ENCODE measurements at places on chromosomes 6 and 20.
A peak's percentile ranks its signal among the peaks of the same experiment; 100 is the strongest.

GRCh38 chr20:49303065-49303552, 25.3 kb upstream of the ZNFX1 start:
- DNase-seq = no peak

DNA sequence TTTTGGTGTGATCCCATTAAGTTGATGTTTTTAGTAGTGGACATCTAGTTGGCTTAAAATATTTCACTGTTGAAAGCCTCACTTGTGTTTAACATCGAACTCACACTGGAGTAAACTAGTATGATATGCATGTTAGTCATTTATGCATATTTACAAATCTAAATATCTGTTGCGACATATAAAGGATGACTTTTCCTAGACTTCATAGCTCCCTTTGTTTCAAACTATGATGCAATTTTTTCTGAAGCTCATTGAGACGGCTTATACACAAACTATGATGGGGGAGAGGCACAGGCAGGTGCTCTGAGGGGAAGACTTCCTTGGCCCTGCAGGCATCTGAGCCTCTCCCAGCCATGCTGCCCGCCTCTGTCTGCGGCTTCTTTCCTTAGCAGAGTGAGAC, 11.8 kb upstream of the FOXC1 start:
- no peak for DNase-seq

DNA sequence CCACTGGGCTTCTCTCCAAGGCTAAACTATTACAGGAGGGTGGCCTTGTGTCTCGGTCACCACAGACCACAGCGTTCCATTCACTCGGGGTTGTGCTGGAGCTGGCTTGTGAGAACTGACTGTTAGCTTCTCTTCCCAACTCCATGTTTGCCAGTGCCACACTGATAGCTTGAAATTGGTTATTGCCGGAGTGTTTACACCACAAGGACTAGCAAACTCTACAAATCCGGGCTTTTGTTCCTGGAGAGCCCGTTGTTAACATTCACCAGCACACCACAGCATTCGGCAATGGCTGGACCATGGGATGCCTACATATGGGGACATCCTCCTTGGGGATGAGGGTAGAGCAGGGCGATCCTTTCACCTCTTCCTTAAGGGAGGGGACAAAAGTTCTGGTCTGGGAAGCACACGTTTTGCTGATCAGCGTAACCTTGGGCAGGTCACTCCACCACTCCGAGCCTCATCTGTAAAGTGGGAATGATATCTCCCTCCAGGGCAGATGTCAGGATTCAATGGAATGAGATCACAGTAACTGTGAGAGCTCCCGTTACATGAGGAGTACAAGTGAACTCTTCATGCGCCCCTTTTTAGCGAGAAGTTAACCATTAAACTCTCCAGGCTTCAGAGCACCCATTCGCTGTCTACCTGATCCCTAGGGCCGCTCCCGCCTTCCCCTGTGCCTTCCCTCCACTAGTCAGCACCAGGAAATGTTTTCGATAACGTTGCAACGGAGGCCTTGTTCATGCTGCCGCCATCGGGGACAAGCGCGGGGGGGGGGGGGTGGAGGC, 41.7 kb upstream of the TTPAL start:
- DNase-seq = no peak

DNA sequence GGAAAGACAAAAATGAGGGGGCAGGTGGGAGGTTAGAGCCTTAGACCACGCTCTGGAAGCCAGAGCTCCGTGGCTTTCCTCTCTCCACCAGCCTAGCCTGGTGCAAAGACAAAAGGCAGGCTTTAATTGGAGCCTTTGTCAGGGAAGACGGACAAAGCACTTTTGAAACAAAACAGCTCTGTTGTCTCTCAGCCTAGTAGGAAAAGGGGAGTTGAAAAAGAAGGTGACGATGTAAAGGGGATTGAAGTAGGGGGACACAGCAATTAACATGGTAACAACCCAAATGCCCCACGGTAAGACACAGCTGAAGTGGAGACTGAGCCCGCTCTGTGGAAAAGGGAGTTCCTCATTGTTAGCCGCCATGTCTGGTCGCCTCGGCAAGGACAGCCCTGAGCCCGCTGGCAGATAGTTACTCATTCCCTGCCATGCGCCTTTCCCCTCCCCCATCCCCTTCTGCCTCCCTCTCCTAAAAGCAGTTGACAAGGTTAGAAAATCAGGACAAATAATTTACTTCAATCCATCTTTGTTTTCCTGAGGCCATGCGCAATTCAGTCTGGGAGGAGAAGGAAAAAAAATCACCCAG, 93.0 kb downstream of the TCP11 start:
- no peak for DNase-seq

DNA sequence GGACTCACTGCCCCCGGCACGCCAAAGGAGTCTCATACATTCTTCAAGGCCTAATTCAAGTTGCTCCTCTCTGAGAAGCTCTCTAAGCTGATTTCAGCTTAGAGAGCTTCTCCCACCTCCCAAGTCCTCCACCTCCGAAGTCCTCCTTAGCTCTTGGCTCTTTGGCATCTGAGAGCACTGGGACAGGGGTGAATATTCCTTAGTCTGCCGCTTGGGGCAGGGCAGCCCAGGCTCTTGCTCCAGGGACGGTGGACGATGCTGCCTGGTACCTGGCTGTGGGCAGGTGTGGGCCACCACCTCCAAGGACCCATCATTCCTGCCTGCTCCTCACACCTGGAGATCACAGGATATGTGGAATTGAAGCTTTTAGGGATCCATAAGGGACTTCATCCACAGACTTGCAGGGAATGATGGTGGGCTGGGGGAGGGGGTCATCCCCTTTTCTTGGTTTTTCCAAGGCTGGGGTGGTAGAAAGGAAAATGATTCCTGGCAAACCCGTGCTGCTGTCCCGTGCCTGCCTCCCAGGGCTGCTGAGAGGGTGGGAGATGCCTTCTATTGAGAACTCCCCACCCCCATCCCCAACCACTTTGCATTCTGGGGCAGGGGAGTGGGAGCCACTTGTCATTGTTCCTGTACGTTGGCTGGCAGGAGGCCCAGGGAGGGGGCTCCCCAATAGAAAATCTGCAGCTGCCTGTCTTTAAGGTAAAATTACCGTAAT, 57.4 kb downstream of the ARHGAP40 start:
- DNase-seq = peak; percentile 24

- DNase-seq = no peak
These were observed 1.9 kb downstream of the PNRC1 start for GRCh38 chr6:89082486-89082891.

DNA sequence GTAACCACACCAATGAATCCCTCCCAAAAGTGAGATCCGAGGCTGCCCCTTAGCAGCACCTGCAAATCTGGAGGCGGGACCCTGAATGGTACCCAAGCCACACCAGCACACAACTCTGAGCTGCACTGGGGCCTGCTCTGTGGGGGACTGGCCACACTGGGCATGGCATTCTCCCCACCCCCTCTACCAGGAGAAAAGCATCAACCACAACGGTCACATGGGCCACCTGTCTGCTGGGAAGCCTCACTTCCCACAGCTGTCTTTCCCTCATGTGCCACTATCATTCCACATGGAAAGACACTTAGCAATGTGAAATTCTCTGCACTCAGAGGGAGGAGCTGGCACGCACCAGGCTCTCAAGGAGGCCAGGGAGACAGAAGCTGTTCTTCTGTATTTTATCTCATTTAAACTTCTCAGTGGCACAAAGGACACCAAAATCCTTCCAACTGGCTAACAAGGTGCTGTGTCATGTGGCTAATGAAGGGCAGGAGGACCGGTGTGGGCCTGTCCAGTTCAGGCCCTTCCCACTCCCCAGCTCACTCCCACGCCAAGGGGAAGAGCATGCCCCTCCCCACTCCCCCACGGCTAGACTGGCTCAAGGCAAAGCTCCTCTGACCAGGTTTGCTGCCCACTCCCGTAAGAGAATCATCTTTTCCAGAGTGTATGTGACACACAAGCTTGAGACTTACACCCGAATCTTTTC, 19.0 kb downstream of the YTHDF1 start:
- no peak for DNase-seq

DNA sequence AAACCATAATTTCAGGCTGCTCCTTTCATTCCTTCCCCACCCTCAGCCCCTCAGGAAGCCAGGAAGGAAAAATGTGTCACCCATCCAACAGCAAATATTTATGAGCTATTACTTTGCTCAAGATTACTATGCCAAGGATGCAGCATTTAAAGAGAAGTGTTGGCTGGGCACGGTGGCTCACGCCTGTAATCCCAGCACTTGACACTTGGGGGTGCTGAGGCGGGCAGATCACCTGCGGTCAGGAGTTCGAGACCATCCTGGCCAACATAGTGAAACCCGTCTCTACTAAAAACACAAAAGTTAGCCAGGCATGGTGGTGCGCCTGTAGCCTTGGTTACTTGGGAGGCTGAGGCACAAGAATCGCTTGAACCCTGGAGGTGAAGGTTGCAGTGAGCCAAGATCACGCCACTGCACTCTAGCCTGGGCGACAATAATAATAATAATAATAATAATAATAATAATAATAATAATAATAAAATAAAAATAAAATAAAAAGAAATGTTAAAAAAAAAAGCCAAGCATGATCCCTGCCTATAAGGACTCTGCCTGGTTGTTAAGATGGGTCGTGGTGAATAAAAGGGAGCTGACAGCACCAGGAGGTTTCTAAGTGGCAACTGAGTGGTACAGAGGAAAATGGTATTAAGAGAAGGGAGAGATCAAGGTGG, 20.5 kb upstream of the TIAM2 start:
- no peak for DNase-seq

DNA sequence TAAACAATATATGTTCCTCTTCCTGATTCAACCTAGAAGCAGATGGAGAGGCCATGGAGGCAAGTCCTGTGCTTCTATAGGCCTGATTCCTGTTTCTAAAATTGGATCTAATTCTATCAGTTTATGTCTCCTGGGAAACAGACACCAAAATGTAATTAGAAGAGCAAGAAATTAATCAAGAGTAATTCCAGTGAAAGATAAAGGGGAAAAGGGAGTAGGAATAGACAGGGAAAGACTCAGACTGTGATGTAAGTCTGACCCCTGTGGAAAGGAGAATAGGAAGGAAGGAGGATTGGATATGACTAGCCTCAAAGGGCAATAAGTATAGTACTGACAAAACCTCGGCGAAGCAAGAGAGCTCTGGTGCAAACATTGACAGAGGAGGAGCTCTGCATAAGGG, 33.9 kb upstream of the FBXO30 start:
- DNase-seq = no peak
